ENCODE measurements at places on chromosomes 16 and 17.

DNA sequence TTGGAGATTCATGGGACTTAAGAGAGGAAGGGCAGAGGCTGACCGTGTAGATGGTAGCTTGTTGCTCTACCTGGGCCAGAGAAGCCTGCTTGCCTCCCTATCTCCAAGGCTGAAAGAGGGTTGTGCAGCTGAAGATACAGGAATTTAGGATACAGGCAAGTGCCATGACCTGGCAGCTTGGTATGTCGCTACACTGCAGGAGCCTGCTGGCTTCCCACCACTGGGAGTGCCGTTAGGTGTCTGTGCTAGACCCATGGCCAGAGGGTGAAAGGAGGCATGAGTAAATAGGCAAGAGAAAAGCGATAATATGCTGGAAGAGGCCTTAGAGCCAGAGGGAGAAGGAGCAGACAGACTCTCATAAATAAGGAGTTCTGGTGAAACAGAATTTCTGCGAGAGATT lies 10.6 kb downstream of the NAA60 start:
- no peak for DNase-seq

- DNase-seq = no peak
These were observed 4.7 kb downstream of the ITGAE start for GRCh38 chr17:3796110-3796821.

DNA sequence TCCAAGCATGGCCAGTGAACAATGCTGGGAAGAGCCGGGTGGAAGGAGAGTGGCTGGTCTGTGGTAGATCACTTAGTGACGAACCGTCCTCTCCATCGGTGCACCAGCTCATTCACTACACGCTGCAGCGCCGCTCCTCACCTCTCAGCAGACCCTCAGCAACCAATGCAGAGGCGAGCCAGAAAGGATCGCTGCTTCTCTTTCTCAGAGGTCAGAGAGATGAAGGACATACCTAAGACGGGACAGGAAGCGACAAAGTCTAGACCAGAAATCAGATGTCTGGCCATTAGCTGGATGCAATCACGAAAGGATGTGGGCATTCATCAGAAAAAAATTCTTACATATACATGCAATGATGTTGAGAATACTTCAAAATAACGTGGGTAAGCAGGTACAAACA lies 26.9 kb downstream of the NSMCE1 start:
- DNase-seq = no peak

- DNase-seq = peak; percentile 45
These were observed 32.1 kb upstream of the PRKCB start for GRCh38 chr16:23803591-23804123.

DNA sequence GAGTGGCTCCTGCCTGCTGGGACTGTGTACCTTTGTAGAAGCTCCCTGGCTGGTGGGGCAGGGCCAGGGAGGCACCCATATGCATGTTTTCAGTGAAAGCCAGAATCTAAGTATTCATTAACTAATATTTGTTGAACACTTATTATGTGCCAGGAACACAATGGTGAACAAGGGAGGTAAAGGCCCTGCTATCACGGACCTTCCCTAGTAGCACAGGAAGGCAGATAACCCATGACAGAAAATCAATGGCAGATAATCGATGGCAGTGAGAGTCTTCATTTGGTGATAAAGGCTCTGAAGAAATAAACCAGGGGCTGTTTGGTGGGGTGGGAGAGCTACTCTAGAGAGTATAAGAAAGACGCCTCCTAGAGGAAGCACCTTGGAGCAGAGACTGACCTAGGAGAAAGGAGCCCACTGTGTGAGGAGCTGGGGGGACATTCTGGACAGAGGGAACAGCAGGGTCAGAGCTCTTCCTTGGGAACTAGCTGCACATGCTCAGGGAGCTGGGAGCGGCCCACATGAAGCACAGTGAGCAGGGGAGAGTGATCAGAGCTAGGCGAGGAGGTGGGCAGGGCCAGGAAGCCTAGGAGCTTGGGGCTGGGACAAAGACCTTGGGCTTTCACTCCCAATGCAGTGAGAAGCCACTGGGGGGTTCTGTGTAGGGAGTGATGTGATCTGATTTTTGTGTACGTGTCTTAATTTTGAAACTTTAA lies 78.5 kb downstream of the SPECC1 start:
- DNase-seq = no peak

DNA sequence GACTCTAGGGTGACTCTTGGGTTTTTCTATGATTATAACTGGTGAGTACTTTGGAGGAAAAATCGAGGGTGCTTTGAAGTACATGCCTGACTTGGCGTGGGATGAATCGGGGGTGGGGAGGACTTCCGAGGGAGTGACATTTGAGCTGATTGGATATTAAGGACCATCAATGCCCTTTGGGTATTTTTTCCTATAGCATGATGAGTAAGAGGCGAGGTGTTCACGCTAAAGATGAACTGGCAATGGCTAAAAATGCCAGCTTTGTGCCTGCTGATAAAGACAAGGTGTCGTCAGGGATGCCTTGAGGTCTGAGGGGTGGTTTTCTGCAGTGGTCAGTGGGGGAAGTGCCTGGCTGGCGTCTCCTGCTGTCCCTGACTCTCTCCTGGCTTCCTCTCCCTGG lies 25.3 kb downstream of the USP43 start:
- DNase-seq = no peak

DNA sequence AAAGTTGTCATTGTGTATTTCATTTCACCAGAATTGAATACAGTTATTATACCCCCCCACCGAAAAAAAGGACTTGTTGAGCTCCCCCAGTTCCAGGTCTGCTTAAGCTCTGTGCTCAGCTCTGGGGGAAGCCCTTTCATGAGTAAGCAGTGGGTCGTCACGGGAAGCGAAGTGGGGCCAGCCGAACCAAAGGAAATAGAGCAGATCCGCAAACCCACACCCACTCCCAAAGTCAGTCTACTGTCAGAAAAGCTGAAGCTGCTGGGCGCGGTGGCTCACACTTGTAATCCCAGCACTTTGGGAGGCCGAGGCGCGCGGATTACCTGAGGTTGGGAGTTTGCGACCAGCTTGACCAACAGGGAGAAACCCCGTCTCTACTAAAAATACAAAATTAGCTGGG lies 50.1 kb downstream of the PECAM1 start:
- no peak for DNase-seq

DNA sequence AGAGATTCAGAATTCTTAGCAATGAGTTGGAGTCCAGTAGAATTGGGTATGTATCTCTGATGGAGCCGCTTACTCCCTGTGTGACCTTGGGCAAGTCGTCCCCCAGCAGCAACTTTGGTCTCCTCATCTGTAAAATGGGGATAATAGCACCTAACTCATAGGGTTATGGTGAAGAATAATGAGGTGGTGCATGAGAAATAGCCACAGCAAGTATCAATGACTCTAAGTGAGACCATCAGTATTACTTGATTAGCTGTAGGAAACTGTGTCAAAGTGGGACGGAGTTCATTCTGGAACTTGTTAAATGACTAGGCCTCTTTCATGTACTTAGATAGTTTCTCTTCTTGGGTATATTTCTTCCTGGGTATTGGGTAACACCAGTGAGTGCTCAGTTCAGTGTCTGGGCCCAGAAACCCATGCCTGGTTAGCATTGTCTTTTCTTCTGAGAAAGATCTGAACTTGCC lies 6.4 kb downstream of the PRKCB start:
- no peak for DNase-seq

DNA sequence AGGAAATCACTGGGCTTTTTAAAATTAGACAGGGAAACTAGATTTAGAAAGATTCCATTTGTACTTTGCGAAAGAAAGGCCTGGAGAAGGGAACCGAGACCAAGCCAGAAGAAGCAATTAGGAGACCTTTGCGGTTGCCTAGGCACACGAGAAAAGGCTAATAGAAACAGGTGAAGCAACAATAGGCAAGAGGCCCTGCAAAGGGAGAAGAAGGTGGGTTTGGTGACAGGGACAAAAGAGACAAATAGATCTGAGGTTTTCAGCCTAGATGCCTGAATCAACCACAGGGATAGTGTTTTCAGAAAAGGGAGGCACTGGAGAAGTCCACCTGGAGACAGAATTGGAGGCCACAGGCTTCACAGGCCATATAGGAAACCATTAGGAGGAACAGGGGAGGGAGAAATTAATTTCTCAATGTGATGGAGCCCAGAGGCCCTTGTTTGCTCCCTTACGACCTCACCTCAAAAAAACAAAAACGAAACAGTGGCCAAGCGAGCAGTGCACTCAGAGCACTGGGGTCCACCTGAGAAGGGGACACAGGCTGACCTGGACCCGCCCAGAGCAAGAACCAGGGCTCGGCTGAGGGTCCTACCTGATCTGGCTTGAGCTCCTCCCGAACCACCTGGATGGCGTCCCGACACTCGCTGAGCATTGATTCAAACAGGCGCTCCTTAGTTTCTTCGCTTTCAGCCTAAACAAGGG lies 22.3 kb downstream of the SRP68 start:
- DNase-seq = no peak

- DNase-seq = no peak
These were observed 497.8 kb downstream of the HS3ST4 start for GRCh38 chr16:26189536-26189935.

- no peak for DNase-seq
These were observed 7.7 kb downstream of the ST6GALNAC1 start for GRCh38 chr17:76635659-76636360.

- no peak for DNase-seq
These were observed 1.2 kb downstream of the PRPF8 start for GRCh38 chr17:1683459-1683858.

DNA sequence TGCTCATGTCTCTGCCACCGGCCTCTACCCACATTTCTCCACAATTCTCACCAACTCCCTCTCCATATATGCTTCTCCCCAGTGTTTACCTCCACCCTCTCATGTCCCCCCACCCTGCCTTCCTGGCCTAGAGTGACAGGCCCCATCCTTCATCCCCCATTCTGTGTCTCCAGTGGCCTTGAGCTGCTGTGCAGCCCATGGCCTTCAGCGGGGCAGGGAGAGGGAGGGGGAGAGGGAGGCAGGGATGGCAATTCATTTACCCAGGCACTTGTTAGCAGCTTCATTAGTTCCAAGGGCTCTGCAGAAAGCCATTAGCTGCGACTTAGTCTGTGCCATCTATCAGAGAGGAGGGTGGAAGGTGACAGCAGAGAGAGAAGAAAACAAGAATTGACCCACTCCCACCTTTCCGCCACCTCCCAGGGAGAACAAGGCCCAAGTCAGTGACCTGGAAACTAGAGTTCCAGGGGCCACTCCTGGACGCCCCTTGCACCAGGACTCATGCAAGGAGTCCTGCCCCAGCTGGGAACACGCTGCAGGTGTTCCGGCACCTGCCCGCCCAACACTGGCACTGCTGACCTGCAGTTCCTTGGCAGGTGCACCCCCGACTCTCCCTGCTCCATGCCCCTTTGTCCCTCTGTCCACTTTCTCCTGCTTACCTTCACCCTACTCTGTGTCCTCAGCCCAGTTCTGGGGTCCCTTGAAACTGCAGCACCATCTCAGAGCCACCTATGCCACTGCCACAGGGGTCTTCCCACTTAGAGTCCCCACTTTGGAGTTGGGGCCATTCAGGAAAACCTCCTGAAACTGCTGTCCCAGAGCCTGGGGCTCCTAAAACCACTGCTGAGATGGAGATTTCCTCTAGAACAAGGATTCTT lies 23.5 kb upstream of the PYY start:
- no peak for DNase-seq

GRCh38 chr16:68267612-68268405 lies 3.5 kb downstream of the SLC7A6 start:
- no peak for DNase-seq

DNA sequence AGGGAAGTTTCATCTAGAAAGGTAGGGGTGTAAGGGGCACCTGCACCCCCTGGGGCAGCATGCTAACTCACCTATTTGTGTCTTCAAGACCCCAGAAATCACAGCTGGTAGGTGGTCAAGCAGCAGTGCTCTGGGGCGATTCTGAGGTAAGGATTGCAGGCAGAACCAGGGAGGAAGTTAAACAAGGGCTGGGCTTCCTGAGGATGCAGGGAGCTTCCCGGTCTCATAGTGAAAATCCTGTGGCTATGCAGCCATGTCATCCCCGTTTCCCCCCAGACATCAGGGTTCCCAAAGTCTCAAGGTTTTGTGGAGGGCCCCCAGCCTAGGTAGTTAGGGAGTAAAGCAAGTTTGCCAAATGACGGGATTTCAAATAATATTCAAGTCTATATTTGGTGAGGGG lies 78.5 kb downstream of the C16orf78 start:
- DNase-seq = no peak

DNA sequence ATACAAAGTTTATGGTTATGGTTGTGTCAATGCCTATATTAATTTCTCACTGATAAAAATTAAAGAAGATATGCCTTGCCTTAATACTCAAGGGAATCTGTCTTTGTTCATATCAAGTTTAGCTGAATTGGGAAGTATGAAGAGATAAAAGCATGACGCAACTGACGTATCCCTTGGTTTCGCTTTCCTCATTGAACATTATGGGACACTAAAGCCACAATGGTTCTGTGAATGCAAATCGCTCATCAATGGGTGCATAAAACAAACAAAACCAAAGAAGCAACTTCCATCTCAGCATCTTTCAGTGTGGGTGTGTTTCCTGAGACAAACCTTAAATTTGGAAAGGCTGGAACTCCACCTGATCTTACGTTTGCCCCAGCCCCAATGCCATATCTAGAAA lies 108.2 kb downstream of the NPIPB5 start:
- no peak for DNase-seq

DNA sequence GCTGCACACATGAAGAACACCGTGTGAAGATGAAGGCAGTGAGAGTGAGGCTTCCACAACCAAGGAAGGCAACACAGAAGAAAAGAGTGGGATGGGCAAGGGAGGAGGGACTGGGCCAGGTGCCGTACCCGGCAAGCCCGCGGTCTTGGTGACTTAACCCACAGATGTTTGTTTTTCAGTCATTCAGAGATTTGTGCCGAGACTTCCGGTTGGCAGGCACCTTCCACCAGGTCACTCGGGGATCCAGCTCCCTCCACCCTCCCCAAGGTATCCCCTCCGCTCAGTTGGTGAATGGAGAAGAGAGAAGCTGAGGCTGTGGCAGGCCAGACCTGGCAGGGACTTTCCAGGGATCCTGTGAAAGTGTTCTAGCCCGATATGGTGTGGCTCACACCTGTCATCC lies 4.9 kb upstream of the KREMEN2 start:
- DNase-seq = no peak

DNA sequence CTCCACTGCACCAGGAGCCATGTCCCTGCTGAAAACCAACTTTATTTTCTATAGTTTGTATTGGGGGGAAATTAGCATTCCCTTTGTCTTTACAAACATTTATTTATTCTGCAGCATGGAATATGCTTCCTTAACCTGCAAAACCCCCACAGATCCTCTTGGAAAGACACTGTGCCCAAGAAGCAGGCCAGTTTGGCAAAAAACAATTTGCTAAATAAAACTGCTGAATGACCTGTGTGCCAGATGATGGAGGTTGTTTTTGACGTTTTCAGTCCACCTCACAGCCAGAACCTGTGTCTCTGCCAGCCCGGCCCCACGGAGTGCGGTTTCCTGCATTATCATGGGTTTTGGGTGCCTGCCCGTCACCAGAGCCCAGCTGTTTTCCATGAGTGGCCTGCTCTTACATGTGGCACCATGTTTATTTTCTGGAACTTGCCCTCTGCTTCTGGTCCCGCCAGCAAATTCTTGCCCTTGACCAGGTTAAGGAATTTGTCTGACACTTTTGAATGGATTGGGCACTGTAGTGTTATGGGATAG lies 26.4 kb downstream of the ORC6 start:
- no peak for DNase-seq

- no peak for DNase-seq
These were observed 377.6 kb downstream of the CPPED1 start for GRCh38 chr16:12426122-12426521.

All from activated naive CD4-positive, alpha-beta T cell (primary cell).